ENCODE measurements at places on chromosomes 13 and 19. TPM values are rescaled to one million over a fixed set of nuclear protein-coding genes. Genes with fewer than 3 reads are reported as not detected.

The TMEM190 gene
- total RNA-seq: not detected

The PLIN5 gene
- not detected for total RNA-seq

DNA sequence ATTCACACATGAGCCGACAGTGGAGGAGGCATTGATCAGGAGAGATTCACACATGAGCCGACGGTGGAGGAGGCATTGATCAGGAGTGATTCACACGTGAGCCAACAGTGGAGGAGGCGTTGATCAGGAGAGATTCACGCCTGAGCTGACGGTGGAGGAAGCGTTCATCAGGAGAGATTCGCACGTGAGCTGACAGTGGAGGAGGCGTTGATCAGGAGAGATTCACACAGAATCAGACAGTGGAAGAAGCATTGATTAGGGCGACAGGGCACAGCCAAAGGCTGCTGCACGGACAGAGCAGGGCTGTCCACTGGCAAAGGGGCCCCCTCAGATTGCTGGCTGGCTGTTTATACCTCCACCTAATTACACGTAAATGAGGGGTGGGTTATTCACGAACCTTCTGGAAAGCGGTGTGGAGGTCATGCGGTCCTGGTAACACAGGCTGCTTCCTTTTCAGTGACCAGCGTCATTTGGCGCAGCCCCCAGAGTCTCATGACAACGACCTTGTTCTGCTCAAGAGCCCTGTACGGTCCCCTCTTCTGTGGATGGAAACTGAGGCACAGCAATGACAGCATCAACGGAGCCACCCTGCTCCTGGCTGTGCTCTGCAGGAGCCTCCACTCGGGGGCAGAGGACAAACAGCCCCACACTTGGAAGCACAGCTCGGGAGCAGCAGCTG, 50.6 kb upstream of the GAS6 start:
- no peak for DNase-seq

The ZNF320 gene
- total RNA-seq: 8.0 TPM

The LGALS14 gene
- not detected for total RNA-seq

GRCh38 chr13:71474936-71475335, 392.1 kb downstream of the DACH1 start:
- DNase-seq: no peak

GRCh38 chr19:42442833-42443232, at the start of gene CXCL17:
Gene CXCL17, minus strand, starts transcription at chr19:42442946. Its CDS starts 114 bp downstream, at chr19:42442832.
- no peak for DNase-seq

The FCGBP gene
- total RNA-seq: 4.7 TPM

- no peak for DNase-seq
Measured at GRCh38 chr19:31693933-31694269, 344.7 kb upstream of the TSHZ3 start.

GRCh38 chr13:39111145-39111544, 72.9 kb downstream of the NHLRC3 start:
- DNase-seq: no peak

Measured in activated CD4-positive, alpha-beta T cell treated with anti-CD3 and anti-CD28 coated beads, Interleukin-2, amount 10 ng/mL, durations not matched to agents 24 days and 14 days (primary cell).